CD4-positive, CD25-positive, alpha-beta regulatory T cell (primary cell): ENCODE measurements at places on chromosomes 13 and 19.
A peak's percentile ranks its signal among the peaks of the same experiment; 100 is the strongest.

GRCh38 chr19:33806434-33806881 is 9.8 kb downstream of the KCTD15 start:
- H3K27ac ChIP-seq, result no peak overlapping the region
- H3K36me3 ChIP-seq, result no peaks in the 10 kb centered on the region
- no peak overlapping the region for H3K4me3 ChIP-seq
- peaks cover 9% of the 10 kb centered on the region for H3K4me1 ChIP-seq

DNA sequence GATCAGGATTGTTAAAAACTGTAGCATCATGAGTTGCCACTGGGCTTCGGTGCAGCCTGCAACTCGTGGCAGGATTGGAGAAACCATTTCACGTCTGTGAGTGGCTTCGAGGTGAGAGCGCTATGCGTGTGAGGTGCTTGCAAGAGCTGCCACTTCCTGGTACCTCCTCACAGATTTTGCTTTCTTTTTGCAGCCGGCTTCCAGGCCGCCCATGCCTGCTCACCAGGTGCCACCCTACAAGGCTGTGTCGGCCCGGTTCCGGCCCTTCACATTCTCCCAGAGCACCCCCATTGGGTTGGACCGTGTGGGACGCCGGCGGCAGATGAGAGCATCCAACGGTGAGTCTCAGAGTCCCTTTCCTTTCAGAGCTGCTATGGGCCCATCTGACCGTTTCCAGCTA is 57.9 kb upstream of the C1QTNF9 start:
- DNase-seq, result peak; percentile 97
- peak overlapping the region; percentile 95 for H3K27ac ChIP-seq
- peak overlapping the region; percentile 98 for H3K4me3 ChIP-seq
- H3K36me3 ChIP-seq, result peaks cover 7% of the 10 kb centered on the region
- H3K4me1 ChIP-seq, result peaks cover 60% of the 10 kb centered on the region

DNA sequence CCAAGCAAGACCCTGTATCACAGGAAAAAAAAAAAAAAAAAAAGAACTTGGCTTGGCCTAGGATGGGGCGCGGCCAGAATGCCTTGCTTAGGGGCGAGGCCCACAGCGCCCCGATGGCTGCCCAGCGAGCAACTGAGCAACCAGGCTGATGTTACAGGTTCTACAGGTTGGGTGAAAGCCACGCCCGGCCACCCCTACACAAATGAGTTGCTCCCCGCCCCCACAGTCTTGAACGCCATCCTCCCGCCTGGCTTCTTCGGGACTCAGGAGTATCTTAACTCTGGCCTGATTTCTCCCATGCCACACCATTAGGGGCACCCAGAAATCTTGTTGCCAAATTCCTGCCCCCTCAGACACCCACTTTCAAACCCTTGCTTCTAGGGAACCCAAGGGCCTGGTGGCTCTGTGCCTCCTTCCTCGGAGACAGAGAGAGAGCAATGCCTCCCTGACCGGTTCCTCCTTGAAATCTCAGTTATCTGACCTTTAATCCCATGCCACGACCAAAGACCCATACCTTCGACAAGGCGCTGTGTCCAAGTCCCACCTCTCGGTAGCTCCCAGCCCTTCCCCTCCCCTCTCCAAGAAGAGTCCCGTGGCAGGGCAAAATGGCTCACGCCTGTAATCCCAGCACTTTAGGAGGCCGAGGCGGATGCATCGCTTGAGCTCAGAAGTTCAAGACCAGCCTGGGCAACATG is 1.1 kb upstream of the CBLC start:
- no peaks in the 10 kb centered on the region for H3K4me1 ChIP-seq
- no peak for DNase-seq
- no peaks in the 10 kb centered on the region for H3K36me3 ChIP-seq

- H3K27ac ChIP-seq, result no peak overlapping the region
- no peak for DNase-seq
- no peaks in the 10 kb centered on the region for H3K36me3 ChIP-seq
- no peaks in the 10 kb centered on the region for H3K4me1 ChIP-seq
- peak overlapping the region; percentile 5 for H3K4me3 ChIP-seq
Measured at GRCh38 chr19:37136111-37136510, 36.4 kb downstream of the ZNF585A start.

- H3K27me3 ChIP-seq, result no peaks in the 10 kb centered on the region
- no peak overlapping the region for H3K27ac ChIP-seq
- H3K4me1 ChIP-seq, result no peaks in the 10 kb centered on the region
- no peak for DNase-seq
Measured at GRCh38 chr19:17149393-17150135, 65.6 kb upstream of the USE1 start.

GRCh38 chr13:74661851-74662250 is 527.6 kb upstream of the KLF12 start:
- H3K36me3 ChIP-seq, result no peaks in the 10 kb centered on the region
- no peak for DNase-seq
- no peaks in the 10 kb centered on the region for H3K27me3 ChIP-seq

GRCh38 chr19:17347361-17347760 is 10.0 kb downstream of the GTPBP3 start:
- no peak for DNase-seq
- H3K4me3 ChIP-seq, result no peak overlapping the region
- no peaks in the 10 kb centered on the region for H3K36me3 ChIP-seq

DNA sequence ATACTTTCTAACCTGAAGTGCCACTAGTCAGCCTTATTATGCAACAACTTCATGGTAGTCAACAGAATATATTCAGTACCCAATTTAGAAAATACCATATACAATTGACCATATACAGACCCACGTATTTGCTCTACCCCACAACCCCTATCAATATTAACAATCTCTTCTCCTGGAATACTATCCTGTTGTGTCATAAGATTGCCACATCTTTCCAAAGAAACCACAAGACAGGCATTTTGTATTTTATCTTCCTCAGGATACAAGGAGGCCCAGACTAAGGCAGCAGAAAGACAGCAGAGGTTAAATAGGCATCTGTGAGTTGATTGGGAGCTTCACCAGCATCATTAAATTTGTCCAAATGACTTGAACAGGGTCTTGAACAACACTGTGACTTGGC is 4.5 kb downstream of the SPART start:
- H3K36me3 ChIP-seq, result no peaks in the 10 kb centered on the region
- no peak overlapping the region for H3K27ac ChIP-seq
- no peak for DNase-seq
- H3K4me3 ChIP-seq, result no peak overlapping the region
- H3K27me3 ChIP-seq, result no peaks in the 10 kb centered on the region

DNA sequence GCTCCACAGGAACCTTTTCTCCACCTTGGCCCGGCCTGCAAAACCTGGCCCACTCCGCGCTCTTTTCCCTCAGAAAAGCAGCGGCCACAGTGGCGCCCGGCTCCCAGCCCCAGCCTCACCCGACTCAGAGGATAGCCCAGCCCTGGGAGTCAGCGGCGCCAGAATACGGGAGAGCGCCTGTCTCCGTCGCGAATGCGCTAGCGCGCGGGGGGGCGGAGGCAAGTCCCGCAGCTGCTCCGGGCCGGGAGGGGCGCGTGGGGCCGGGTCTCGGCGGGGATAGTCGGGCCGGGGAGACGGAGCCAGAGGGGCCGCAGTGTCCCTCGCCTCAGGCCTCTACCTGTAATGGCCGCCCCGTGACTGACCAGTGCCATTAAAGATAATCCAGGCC is at the start of gene ZFP30:
TSS of gene ZFP30 (minus strand) at position 165 of the 388 bp plus-strand sequence. CDS start 7,643 bp downstream, outside the sequence.
- peaks cover 24% of the 10 kb centered on the region for H3K4me1 ChIP-seq
- no peaks in the 10 kb centered on the region for H3K27me3 ChIP-seq
- peak; percentile 82 for DNase-seq
- H3K27ac ChIP-seq, result peak within 1 kb of the TSS; percentile 80
- H3K36me3 ChIP-seq, result peaks cover 3% of the 10 kb centered on the region
- H3K4me3 ChIP-seq, result peak within 1 kb of the TSS; percentile 91

DNA sequence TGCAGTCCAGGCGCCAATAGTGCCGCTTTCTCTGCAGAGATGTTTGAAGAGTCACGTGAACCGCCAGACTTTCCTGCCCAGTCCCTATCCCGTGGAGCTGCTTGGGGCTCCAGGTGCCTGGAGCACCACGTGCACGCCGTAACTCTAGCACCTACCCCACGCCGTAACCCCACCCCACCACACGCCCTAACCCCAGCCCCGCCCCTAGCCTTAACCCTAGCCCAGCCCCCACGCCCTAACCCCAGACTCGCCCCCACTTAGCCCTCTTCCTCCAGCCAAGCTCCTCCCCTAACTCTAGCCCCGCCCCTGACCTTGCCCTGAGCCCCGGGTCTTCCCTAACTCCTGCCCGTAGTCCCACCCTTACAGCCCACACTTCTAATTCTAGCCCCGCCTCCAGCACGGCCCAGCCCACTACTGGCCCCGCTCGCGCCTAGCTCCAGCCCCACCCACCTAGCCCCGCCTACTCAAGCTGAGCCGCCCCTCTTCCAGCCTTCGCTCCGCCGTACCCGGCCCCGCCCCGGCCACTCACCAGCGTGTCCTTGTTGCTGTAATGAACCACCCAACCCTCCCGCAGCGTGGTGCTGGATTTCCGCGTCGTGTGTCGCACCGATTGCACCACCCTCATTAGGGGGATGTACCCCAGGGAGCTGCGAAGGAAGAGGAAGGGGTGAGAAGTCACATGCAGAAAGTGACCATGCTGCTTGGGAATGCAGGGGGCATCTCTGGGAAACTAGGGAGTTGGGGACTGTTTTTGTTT is 19.5 kb downstream of the PRKD2 start:
- H3K4me3 ChIP-seq, result no peak overlapping the region
- no peaks in the 10 kb centered on the region for H3K4me1 ChIP-seq
- H3K27ac ChIP-seq, result no peak overlapping the region

DNA sequence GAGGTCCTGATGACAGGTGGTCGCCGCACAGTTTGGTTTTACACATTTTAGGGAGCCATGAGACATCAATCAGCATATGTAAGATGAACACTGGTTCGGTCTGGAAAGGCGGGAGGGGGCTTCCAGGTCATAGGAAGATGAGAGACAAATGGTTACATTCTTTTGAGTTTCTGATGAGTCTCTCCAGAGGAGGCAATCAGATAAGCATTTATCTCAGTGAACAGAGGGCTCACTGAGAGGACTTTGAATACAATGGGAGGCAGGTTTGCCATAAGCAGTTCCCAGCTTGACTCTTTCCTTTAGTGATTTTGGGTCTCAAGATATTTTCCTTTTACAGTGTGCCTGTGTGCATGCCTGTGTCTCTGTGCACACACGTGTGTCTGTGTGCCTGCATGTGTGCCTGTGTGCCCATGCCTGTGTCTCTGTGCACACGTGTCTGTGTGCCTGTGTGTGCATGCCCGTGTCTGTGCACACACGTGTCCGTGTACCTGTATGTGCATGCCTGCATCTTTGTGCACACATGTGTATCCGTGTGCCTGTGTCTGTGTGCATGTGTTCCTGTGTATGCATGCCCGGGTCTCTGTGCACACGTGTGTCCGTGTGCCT is 35.5 kb upstream of the TMEM255B start:
- no peak overlapping the region for H3K27ac ChIP-seq
- peaks cover 11% of the 10 kb centered on the region for H3K4me1 ChIP-seq
- DNase-seq, result no peak
- H3K36me3 ChIP-seq, result no peaks in the 10 kb centered on the region
- H3K4me3 ChIP-seq, result no peak overlapping the region
- no peaks in the 10 kb centered on the region for H3K27me3 ChIP-seq

GRCh38 chr13:109810761-109811510 is 24.6 kb upstream of the IRS2 start:
- no peaks in the 10 kb centered on the region for H3K36me3 ChIP-seq
- H3K27ac ChIP-seq, result no peak overlapping the region
- no peaks in the 10 kb centered on the region for H3K4me1 ChIP-seq
- H3K27me3 ChIP-seq, result peaks cover 3% of the 10 kb centered on the region

DNA sequence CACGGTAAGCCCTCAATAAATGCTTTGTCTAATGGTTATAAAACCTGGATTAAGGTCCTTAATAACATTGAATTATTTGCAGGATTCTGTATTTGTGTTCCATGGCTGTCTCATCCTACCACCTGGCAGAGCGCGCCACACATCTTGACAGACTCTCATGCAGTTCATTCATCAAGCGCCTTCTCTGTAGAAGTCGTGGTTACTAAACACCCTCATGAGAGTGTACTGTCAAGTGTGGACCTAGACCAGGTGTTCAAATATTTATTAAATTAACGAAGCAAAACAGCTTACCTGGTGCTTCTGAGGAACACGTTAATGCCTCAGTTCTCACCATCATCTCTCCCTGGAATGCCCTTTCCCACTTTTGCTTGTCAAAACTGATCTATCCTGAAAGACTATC is 13.1 kb upstream of the FBXL3 start:
- H3K4me3 ChIP-seq, result no peak overlapping the region
- H3K27me3 ChIP-seq, result no peaks in the 10 kb centered on the region
- DNase-seq, result no peak
- peaks cover 11% of the 10 kb centered on the region for H3K36me3 ChIP-seq
- H3K4me1 ChIP-seq, result no peaks in the 10 kb centered on the region

GRCh38 chr13:41944229-41944628 is 16.7 kb downstream of the VWA8 start:
- H3K27me3 ChIP-seq, result no peaks in the 10 kb centered on the region
- no peak for DNase-seq
- no peak overlapping the region for H3K27ac ChIP-seq
- H3K4me1 ChIP-seq, result no peaks in the 10 kb centered on the region
- H3K36me3 ChIP-seq, result peaks cover 29% of the 10 kb centered on the region

DNA sequence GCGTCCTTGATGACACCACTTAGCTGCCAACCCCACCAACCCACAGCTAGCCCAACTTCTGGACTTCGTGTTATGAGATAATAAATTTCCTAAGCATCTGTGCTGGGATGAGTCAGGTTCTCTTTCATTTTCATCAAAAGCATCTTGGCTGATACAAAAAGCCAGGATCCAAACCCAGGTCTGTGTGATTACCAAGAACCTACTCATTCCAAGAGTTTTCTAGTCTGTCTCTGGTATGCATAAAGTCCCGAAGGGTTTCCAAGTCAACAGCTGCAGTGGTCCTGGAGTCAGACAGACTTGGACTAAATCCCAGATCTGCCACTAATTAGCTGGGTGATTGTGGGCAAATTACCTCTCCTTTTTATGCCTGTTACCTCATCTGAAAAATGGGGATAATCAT is 55.5 kb upstream of the SERP2 start:
- peaks cover 6% of the 10 kb centered on the region for H3K27me3 ChIP-seq
- DNase-seq, result no peak
- no peak overlapping the region for H3K27ac ChIP-seq
- no peak overlapping the region for H3K4me3 ChIP-seq
- no peaks in the 10 kb centered on the region for H3K36me3 ChIP-seq
- no peaks in the 10 kb centered on the region for H3K4me1 ChIP-seq

- H3K4me3 ChIP-seq, result no peak overlapping the region
- no peaks in the 10 kb centered on the region for H3K27me3 ChIP-seq
- peak overlapping the region; percentile 54 for H3K27ac ChIP-seq
- H3K4me1 ChIP-seq, result peaks cover 39% of the 10 kb centered on the region
Measured at GRCh38 chr19:54209811-54210494, 9.3 kb downstream of the RPS9 start.

- H3K27ac ChIP-seq, result no peak overlapping the region
- no peaks in the 10 kb centered on the region for H3K4me1 ChIP-seq
- no peaks in the 10 kb centered on the region for H3K36me3 ChIP-seq
- H3K4me3 ChIP-seq, result no peak overlapping the region
- DNase-seq, result no peak
Measured at GRCh38 chr13:79775830-79776229, 294.9 kb downstream of the NDFIP2 start.

DNA sequence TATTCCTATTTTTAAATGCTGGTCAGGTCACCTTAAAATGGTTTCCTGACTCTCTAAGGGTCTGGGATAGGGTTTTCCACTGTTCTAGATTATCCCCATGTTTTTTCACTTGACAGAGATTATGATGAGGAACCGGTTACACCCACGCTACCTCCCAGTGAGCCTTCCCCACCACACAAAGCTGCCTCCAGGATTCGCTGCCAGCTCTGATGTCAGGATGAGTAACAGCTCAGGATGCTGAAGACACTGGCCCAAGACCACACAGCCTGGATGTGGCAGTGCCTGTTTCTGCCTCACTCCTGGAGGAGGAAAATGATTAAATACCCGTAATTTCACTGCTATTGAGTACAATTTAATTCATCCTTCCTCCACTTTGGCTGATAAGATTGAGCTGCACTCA is 22.9 kb downstream of the ZNF114 start:
- H3K36me3 ChIP-seq, result no peaks in the 10 kb centered on the region
- H3K27ac ChIP-seq, result no peak overlapping the region
- no peak for DNase-seq
